Stimulated activated CD4-positive, alpha-beta T cell treated with anti-CD3 and anti-CD28 coated beads, Interleukin-1b, Interleukin-23, amount 100 ng/mL, for 24 hours (primary cell): ENCODE measurements at places on chromosomes 16 and 17.

- DNase-seq: no peak
Observed at GRCh38 chr17:76881966-76882365, 13.8 kb downstream of the MGAT5B start.

DNA sequence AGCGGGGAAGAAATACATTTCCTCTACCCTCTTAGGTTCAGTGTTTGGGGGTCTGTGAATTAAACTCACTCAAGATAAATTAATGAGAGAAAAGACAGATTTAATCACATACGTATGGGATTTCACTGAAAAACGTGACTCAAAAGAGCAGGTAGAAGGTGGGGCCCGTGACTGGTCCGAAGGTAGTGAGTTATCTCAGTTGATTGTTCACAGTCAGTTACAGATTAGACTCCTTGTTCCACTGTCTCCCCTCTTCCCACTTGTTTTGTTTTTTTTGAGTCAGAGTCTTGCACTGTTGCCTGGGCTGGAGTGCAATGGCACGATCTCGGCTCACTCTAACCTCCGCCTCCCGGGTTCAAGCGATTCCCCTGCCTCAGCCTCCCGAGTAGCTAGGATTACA, 301.2 kb downstream of the SEC14L1 start:
- DNase-seq: no peak

DNA sequence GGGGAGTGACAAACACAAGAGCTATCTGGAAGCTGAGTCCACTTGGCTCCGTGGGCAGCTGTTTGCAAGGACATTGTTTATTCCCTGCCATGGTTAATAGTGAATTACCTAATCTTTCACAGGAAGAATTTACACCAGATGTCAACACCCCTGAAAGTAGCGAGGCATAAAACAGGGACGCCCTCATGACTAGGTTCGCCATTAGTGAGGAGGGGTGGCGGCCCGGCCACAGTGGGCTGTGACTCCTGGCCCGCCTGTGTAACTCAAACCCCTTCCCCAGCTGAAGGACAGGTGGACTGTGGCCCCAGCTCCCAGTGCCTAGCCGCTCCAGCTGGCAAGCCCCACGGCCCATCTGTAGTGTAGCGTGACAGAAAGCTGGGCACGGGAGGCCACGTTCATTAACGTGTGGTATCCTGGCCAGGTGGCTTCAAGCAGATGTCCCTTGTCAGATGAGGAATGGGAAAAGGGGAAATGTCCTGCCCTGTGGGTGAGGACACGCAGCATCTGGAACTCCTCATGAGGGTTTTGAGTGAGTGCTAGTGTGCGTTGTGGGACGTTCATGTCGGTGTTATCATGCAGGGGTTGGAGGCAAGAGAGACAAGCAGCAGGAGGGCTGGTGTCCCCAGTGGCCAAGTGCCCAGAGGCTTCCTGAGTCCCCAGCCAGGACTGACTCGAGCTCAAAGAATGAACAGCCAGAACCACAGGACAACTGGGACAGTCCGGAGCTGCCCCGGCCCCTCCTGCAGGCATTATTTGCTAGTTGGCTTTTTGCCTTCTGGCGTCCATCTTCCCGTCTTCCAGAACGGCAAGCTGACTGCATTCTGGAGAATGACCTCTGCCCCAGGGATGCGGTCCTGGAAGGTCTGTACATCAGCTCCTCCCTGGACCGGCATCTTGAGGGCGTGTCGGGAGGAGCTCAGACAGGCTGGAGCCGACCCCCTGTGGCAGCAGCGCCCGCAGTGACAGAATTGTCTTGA, 19.2 kb downstream of the KDM8 start:
- no peak for DNase-seq

DNA sequence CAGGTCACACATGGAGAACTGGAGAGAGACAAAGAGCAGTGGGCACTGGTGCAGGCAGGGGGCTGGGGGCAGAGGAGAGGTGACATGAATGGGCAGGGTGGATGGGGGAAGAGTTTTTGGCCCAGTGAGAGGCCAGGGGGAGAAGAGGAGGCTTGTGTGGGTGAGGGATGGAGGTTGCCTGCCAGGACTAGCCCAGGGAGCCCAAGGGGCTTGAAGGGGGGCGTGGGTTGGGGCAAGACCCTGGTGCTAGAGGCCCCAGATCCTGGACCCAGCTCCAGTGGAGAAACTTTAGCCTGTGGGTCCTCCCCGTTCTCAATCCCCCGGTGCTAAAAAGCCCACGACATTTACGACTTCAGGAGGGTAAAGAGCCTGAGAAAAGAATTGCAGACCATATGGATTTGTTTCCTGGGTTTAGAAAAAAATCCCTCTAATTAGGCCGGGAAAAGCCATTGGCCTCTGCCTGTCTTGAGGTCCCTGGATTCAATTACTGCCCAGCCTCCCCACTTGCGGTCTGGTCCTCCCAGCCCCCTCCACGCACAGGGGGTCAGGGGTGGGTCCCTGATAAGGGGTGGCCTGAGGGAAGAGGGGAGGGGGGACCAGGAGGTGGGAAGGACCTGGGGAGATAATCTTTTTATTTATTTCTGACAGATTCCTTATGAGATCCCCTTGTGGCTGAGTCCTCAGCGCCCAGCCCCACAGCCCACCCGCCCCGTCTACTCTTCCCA, 33.0 kb downstream of the NGFR start:
- DNase-seq: no peak

DNA sequence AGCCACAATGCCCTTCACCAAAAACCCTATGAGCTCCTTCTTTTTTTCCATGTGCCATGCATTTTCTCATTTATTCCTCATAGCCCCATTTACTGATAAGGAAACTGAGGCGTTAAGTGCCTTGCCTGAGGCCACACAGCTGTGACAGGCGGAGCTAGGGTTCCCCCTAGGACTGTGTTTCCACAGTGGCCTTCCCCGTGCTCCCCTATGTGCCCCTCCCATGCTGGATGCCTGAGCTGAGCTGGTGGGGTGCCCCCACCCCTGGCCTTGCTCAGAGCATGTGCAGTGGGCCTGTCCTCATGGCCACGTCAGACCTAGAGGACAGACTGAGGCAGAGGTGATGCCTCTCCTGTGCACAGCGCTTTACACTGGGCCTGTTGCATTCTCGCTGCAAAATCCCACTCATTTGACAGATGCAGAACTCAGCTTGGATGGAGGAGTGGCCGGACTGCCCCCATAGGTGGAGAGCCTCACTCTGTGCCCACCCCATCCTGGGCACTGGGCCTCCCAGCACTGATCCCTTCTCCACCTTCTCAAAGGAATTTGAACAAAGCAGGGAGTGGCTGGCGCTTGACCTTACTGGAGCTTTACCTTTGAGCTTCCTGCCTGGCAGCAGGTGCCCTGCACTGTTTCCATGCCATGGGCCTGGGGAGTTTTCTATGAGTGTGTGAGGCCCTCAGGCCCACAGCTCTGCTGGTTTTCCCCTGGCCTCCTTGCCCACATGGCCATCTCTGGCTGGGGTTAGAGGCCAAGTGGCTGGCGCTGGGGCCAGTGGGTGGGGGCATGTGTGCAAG, 2.6 kb downstream of the MAP2K3 start:
- DNase-seq: no peak

GRCh38 chr17:61431594-61432311, 20.5 kb upstream of the TBX4 start:
- DNase-seq: no peak

DNA sequence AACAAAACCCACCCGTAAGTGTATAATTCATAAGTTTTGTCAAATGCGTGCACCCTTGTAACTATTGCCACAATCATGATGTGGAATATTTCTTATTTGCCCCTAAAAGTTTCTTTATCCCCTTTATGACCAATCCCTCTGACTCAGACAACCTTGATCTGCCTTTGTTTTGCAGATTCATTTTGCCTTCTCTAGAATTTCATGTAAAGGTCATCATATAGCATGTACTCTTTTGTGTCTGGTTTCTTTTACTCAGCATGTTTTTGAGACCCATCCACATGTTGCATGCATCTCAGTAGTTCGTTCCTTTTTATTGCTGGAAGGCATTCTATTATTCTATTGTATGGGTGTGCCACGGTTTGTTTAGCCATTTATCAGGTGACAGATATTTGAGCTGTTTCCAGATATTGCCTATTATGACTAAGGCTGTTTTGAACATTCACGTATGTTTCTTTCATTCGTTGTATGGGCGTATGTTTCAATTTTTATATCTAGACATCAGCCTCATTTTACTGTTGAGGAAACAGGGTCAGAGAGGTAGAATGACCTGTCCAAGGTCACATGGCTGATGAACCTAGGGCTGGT, 192.4 kb downstream of the RAB11FIP4 start:
- DNase-seq: no peak

DNA sequence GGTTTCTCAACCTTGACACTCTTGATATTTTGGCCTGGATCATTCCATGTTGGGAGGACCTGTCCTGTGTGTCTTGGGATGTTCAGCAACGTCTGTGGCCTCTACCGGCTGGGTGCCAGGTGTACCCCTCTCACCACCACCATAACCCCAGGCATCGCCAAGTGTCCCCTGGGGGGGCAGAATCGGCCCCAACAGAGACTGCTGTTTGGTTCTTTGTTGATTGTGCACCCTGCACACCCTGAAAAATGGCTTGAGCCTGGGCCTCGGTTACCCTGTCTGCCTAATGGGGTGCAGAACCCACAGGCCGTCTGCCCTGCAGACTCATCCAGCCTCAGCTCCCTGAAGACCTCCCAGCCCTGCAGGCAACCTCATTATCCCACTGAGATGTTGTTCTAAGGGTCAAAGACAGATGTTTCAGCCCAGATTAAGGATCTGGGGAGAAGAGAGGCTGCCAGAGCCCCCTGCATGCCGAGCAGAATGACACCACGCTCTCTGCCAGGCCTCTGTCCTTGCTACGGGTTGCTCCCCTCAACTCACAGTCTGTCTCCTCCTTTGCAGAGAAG, 9.2 kb downstream of the CACNG1 start:
- no peak for DNase-seq

- no peak for DNase-seq
Observed at GRCh38 chr16:23836078-23836403, 258 bp downstream of the PRKCB start.

DNA sequence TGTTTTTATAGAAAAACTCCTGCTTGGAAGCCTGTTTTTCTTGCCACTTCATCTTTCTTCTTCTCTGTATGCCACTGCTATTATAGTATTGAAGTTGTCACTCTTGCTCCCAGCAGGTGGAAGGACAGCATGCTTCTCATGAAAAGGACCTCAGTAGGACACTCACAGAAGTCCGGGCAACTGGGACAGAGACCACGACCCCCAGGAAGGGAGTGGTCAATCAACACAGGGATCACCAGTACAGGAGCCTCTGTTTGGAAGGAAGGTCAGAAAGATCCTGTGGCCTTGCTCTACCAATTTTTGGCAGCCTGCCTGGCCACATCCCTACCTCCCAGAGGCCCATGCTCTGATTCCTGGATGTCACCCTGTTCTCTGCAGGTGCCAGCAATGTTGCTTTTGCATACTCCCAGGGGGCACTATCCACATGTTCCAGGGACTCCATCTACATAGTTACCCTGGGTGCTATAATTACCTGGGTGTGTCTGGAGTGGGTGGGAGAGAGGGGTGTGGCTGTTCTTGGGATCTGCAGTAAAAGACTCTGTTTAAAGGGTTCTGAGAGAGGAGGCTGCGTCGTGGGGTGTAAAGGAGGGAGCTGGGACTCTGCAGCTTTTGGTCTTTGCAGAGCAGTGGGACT, 13.7 kb upstream of the AKAP10 start:
- no peak for DNase-seq

GRCh38 chr16:48680881-48681280, 70.9 kb upstream of the N4BP1 start:
- DNase-seq: no peak

DNA sequence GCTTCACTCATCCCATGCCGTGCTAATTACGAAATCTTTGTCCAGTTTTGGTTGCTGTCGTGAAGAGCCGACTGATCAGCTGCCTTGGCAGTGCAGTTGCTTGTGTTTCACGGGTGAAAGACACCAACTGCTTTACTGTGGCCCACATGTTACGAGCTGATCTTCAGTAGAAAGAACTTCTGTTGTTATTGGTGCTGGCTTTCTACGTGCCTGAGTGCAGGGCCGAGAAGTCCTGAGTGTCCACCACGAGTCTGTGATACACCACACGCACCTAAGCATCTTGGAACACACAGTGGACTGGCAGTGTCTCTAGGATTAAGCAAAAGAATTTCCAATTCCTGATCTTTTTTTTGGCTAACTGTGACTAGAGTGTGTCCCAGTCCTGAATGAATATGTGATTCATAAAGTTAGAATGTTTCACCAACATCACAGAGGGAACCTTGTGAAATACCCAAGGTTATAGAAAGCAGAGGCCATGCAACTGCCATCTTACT, 70.4 kb upstream of the CLEC18A start:
- DNase-seq: no peak

DNA sequence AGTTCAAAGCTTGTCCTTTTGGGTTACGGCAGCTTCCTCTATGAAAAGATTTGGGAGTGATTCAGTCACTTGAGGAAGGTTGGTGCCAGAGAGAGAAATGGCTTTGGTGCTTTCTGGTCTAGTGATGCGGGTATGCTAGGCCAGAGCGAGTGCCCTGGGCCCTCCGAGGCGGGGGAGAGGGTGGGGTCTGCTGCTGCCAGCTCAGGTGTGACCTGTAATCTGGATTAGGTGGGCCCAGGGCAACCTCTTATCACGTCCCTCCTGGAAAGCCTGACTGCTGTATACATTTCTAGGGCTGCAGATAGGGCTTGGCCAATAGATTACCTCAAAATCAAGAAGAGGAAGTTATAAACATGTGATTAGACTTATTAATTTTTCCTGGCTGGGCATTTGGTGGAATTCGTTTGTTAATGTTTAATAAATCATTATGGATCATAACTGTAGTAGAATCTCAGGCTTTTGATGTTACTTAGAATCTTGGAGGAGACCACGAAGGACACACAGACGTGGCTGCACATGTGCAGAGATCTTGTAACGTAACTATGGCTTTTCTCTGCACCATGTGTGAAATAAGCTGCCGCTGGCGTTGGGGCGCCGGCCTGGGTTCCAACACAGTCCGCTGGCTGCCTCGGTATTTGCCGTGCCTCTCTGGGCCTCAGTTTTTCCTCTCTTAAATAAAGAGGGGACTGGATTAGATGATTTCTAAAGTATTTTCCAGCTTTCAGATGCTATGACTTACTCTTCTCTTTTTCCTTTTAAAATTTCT, 1.2 kb downstream of the IRF8 start:
- DNase-seq: no peak

DNA sequence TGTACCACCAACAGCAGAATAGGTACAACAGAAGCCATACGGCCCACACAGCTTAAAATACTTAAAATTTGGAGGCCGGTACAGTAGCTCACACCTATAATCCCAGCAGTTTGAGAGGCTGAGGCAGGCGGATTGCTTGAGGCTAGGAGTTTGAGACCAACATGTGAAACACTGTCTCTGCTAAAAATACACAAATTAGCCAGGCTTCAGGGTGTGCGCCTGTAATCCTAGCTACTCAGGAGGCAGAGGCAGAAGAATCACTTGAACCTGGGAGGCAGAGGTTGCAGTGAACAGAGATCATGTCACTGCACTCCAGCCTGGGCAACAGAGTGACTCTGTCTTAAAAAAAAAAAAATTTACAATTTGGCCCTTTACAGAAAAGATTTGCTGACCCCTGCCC, 17.0 kb downstream of the GFOD2 start:
- no peak for DNase-seq

DNA sequence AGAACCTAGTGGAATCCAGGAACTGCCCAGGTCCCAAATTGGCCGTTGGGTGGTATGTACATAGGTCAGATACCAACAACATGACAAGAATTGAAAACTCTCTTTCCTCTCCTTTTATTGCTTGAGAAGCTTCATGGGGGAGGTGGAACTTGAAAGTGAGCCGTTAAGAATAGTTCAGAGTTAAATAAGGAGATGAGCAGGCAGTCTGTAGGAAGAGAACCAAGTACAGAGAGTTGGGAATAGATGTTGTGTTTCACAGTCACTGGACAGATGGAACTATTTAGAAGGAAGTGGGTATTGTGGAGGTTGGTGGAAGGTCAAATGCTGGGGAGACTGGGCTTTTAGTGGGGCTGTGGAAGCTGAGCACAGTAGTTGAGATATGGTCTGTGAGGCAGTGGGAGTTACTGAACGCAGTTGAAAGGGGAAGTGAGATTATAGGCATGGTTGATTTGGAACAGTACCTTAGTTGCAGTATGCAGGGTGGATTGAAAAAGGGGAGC, 26.4 kb downstream of the ARHGAP44 start:
- DNase-seq: no peak
